CD8-positive, alpha-beta memory T cell (primary cell): ENCODE measurements at places on chromosomes 5 and 9. TPM values are rescaled to one million over a fixed set of nuclear protein-coding genes. Genes with fewer than 3 reads are reported as not detected.

DNM1 gene
- 0.18 TPM for polyA plus RNA-seq

- no peaks in the 10 kb centered on the region for H3K27me3 ChIP-seq
- no peaks in the 10 kb centered on the region for H3K36me3 ChIP-seq
- no peak overlapping the region for H3K4me3 ChIP-seq
Measured at GRCh38 chr9:121296213-121297127, 28.5 kb downstream of the GSN start.

EIF4E1B gene
- polyA plus RNA-seq = not detected

DNA sequence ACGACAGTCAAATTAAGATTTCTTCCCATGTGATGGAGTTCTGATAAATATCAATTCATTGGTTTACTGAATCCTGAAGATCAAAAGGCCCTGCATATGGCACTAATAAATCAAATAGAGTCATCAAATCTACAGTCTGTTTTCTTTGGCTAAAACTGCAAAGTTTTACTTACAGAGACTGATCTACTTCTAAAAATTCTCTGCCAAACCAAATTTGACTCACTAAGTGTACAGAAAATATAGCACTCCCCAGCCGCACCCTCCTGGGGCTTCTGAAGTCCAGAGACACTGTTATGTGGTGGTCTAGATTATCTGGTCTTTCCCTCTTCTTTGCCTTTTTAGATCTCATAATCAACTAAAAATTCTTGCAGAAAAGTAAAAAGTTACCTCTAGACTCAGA is 237.7 kb downstream of the MLLT3 start:
- H3K4me1 ChIP-seq = peaks cover 7% of the 10 kb centered on the region
- H3K27me3 ChIP-seq = no peaks in the 10 kb centered on the region
- no peak overlapping the region for H3K27ac ChIP-seq
- H3K36me3 ChIP-seq = no peaks in the 10 kb centered on the region
- no peak for DNase-seq

- H3K27me3 ChIP-seq = no peaks in the 10 kb centered on the region
- H3K4me3 ChIP-seq = no peak overlapping the region
- H3K4me1 ChIP-seq = no peaks in the 10 kb centered on the region
- no peak overlapping the region for H3K27ac ChIP-seq
- no peaks in the 10 kb centered on the region for H3K36me3 ChIP-seq
- DNase-seq = no peak
Measured at GRCh38 chr5:417301-418161, 25.4 kb upstream of the EXOC3 start.

GRCh38 chr5:31244921-31245320 is 51.4 kb downstream of the CDH6 start:
- H3K27ac ChIP-seq = no peak overlapping the region
- no peaks in the 10 kb centered on the region for H3K27me3 ChIP-seq
- no peaks in the 10 kb centered on the region for H3K4me1 ChIP-seq
- no peak for DNase-seq
- no peaks in the 10 kb centered on the region for H3K36me3 ChIP-seq

DNA sequence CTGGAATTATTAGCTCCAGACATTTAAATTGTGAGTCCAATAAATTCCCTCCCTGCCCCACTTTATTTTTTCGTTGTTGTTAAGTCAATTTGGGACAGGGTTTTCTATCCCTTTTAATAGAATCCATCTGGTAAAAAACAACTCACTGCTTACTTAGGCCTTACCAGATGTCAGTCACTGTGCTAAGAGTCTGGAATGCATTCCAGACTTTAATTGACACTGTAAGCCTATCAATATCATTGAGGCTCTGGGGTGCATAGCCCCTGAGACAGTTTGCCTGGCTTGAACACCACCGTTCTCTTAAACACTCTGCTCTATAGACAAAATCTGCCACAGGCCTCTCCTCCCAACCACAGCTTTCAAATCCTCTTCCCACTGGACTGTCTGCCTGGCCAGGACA is 175.9 kb downstream of the NSG2 start:
- no peak for DNase-seq
- H3K36me3 ChIP-seq = no peaks in the 10 kb centered on the region
- no peaks in the 10 kb centered on the region for H3K4me1 ChIP-seq
- H3K4me3 ChIP-seq = no peak overlapping the region

DMGDH gene
- polyA plus RNA-seq = not detected

DNA sequence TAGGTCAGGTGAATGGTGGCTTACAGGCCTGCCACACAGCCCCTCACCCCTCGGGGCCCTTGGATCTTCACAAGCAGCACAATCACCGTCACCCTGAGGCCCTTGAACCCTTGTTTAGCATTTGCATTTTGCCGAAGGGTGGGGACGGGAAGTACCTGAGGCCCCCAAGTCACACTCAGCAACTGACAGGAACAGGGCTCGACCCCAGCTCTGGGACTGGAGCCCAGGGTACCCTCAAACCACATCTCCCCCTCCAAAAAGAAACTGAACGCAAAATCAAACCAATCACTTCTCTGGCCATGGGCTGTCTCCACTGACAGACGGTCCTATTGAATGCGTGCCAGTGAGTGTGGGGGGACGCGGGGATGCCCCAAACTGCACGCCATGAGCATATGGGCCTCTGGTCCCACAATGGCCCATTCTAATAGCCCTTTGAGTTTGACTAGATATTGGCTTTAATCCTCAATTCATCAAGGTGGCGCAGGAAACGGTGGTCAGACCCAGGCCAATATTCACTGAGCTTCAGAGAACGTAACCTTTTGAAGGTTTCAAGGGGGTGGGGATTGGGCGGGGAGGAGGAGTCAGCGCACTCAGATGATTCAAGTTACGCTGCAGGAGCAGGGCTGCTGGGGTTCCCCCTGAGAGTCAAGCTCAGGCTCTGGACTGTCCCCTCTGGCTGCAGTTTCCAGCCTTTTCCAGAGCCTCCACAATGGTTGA is 176.0 kb downstream of the DAB2IP start:
- H3K4me1 ChIP-seq = no peaks in the 10 kb centered on the region
- no peaks in the 10 kb centered on the region for H3K36me3 ChIP-seq
- H3K4me3 ChIP-seq = no peak overlapping the region
- no peak for DNase-seq

DNA sequence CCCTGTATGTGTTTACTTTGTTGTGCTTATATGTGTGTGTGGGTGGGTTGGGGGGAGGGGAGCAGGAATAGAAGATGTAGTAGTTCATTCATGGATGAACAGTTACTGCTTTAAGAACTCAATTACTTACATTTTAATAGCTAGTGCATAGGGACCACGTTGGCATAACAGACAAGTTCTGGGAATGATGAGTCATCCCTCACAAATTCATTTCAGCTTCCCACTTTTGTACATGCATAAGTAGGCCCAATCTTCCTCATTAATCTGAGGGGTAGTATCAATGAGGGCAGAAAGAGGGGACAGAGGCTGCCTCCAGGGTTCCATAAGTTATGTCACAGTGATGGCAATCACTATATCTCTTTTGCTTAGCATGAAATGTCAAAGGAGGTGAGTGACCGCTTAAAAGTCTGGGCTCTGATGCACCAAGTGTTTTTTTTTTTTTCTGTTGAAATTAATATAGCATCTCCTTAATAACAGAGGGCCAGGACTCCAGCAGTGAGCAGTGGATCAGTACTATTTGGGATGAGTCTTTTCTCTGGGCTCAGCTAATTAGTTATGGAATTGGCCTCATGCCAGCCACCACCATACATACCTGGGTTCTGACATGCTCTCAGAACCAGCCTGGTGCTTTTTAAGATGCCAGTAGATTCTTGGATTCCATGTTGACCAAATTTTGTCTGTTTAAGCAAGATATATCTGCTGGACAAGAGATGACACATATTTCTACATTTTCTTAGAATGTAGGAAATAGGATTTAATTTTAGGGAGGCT is 37.1 kb downstream of the PRDM6 start:
- H3K4me3 ChIP-seq = no peak overlapping the region
- H3K36me3 ChIP-seq = no peaks in the 10 kb centered on the region
- H3K27ac ChIP-seq = no peak overlapping the region
- no peaks in the 10 kb centered on the region for H3K4me1 ChIP-seq

DNA sequence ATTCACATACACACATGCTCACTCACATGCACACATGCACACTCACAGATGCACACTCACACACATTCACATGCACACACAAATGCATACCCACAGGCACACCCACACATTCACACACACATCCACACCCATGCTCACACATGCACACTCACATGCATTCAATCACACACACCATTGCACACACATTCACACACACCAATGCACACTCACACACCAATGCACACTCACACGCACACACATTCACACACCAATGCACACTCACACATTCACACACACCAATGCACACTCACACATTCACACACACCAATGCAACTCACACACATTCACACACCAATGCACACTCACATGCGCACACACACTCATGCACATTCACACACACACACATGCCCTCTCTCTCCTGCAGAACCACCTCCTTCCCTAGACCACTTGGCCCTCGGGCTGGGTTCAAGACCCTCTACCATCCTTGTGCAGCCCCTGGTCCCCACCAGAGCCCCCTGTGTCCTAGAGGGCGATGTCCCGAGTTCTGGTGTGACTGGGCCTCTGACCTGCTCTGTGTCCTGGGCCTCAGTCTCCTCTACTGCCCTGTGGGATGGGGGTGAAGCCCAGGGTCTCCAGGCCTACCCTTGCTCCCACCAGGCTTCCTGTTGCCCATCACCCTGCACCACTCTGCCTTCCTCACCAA is 139.0 kb downstream of the OLFM1 start:
- H3K27ac ChIP-seq = no peak overlapping the region
- no peak for DNase-seq
- H3K27me3 ChIP-seq = no peaks in the 10 kb centered on the region
- no peak overlapping the region for H3K4me3 ChIP-seq

SLC6A19 gene
- not detected for polyA plus RNA-seq

GRCh38 chr5:159098603-159099436 is 896 bp downstream of the EBF1 start:
- peaks cover 34% of the 10 kb centered on the region for H3K27me3 ChIP-seq
- no peak overlapping the region for H3K27ac ChIP-seq
- no peaks in the 10 kb centered on the region for H3K36me3 ChIP-seq
- peaks cover 26% of the 10 kb centered on the region for H3K4me1 ChIP-seq
- DNase-seq = peak; percentile 47

DNA sequence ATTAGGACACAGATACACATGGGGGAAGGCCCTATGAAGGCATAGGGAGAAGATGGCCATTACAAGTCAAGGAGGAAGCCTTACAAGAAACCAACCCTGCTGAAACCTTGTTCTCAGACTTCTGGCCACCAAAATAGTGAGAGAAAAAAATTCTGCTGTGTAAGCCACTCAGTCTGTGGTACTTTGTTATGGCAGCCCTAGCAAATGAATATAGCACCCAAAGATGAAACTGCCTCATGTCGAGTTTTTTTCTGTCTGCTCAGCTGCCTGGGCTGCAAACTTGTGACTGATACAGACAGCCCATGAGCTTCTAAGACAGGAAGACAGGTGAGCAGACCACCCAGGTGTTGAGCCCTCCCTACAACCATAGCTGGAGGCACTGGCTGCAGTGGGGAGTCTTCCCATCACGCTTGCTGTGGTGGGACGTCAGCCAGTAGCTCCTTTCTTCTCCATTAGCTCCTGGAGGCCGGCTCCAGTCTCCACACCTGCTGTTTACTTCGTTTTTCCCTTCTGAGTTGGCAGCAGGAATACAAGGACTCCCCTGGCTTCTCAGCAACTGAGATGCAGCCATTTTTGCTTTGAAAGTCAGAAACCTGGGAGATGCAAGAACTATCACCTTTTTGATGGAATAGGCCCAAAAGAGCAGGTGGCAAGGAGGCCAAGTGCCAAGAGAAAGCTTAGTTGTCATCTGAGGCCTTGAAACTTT is 164.9 kb downstream of the SEMA6A start:
- no peak overlapping the region for H3K4me3 ChIP-seq
- H3K4me1 ChIP-seq = no peaks in the 10 kb centered on the region
- no peak overlapping the region for H3K27ac ChIP-seq
- DNase-seq = no peak

GRCh38 chr5:129345213-129345924 is 114.7 kb upstream of the ADAMTS19 start:
- DNase-seq = no peak
- H3K36me3 ChIP-seq = no peaks in the 10 kb centered on the region
- no peaks in the 10 kb centered on the region for H3K27me3 ChIP-seq
- H3K4me3 ChIP-seq = no peak overlapping the region
- no peaks in the 10 kb centered on the region for H3K4me1 ChIP-seq

DNA sequence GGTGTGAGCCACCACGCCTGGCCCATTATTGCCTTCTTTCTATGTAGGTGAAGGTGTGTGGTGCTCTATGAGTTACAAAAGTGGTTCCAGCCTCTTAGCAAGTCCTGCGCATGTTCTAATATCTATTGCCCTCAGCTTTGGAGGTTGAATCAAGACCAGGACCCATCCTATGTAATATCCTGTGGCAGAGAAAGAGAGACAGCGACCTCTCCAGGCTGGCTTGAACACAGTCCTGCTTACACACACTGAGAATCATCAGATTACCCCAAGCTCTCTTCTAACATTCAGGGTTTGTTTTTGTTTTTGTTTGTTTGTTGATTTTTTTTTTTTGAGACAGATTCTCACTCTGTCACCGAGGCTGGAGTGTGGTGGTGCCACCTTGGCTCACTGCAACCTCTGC is 94.7 kb upstream of the OSMR start:
- H3K4me1 ChIP-seq = no peaks in the 10 kb centered on the region
- H3K4me3 ChIP-seq = no peak overlapping the region
- no peaks in the 10 kb centered on the region for H3K36me3 ChIP-seq
- no peak for DNase-seq
- H3K27me3 ChIP-seq = no peaks in the 10 kb centered on the region
